ENCODE measurements at places on chromosomes 1 and 21. TPM values are rescaled to one million over a fixed set of nuclear protein-coding genes. Genes with fewer than 3 reads are reported as not detected.

The HS2ST1 gene
- 11.4 TPM for total RNA-seq

The UBL4B gene
- not detected for total RNA-seq

The PTPN14 gene
- 13.0 TPM for total RNA-seq

The PTPRU gene
- total RNA-seq = 7.9 TPM

The SH2D2A gene
- total RNA-seq = 5.0 TPM

The S100A14 gene
- 0.55 TPM for total RNA-seq

The C1orf116 gene
- 5.8 TPM for total RNA-seq

The ZFYVE9 gene
- 9.0 TPM for total RNA-seq

The MAP10 gene
- total RNA-seq = 0.92 TPM

The DRAXIN gene
- 0.05 TPM for total RNA-seq

The HTR6 gene
- 0.18 TPM for total RNA-seq

The NKAIN1 gene
- 1.3 TPM for total RNA-seq

All from A549 treated with ZK216348 at 1 μM for 4 hours (cell line).